ENCODE measurements at places on chromosomes 2 and 18.

- DNase-seq = no peak
These were observed 4.8 kb downstream of the CDH7 start for GRCh38 chr18:65755616-65756015.

DNA sequence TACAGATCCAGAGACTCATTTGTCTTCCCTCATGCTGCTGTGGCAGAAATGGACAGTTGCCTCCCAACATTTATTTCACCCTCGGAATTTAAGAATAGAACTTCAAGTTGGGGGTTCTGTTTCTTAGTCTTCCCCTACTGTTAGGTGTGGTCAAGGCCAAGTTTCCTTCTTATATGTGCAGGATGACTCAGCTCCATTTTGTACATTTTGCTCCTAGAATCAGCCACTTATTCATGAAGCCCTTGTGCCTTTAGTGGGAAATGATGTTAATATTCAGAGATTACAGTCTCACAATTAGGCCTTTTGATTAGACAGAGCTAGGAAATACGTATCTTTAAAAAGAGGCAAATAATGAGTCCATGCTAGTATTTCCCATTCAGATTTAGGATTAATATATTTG, 46.2 kb upstream of the ELOA2 start:
- DNase-seq = no peak

GRCh38 chr2:81984969-81985637, 1680.6 kb upstream of the LRRTM1 start:
- DNase-seq = peak; percentile 37

GRCh38 chr2:65453916-65454315, 21.5 kb upstream of the SPRED2 start:
- DNase-seq = no peak

GRCh38 chr2:35199298-35199697, 1156.3 kb upstream of the CRIM1 start:
- DNase-seq = no peak
